ENCODE measurements at places on chromosomes 1 and 21.

DNA sequence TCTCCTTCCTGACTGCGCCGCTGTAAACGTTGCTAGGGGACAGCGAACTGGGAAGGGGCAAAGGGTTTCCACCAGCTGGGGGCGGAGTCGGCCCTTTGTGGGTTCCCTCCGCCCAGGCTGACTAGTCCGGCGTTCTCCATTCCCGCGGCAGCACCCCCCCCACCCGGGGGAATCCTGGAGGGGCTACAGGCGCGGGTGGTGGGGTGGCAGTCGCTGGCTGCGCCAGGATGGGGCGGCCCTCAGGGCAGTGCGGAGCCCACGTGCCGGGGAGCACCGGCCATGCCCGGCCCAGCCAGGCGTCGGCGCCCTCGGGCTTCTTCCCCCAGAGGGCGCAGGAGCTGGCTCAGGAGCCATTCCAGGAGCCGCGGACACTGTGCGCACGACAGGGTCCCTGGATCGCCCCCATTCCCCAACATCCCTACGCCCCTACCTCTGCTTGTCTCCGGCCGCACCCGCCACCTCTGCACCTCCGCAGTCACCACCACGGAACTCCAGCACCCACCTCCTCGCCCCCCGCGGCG, 476 bp downstream of the BATF3 start:
- no peak for DNase-seq

DNA sequence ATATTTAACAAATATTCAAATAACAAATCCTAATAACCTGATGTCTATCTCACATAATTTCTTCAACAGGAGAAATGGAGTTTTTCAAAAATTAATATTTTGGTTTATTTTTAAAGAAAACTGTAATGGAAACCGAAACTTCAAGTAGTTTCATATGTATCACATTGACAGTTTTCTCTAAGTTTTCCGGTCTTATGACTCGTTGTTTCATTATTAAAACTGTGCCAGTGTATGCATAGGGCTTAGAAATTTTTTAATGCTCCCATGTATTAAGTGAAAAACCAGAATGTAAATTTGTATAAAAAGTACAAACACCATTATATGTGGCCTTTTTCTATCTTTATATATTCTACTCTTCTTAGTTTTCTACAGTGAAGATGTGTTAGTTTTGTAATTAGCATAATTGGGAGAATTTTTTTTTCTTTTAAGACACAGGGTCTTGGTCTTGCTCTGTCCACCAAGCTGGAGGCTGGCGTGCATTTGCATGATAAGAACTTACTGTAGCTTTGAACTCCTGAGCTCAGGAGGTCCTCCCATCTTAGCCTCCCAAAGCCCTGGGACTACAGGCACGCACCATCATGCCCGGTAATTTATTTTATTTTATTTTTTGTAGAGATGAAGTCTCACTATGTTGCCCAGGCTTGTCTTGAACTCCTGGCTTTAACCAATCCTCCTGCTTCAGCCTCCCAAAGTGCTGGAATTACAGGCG, 43.9 kb upstream of the SAMSN1 start:
- DNase-seq, result no peak

- DNase-seq, result no peak
Observed at GRCh38 chr1:239719642-239720258, 333.4 kb downstream of the CHRM3 start.

DNA sequence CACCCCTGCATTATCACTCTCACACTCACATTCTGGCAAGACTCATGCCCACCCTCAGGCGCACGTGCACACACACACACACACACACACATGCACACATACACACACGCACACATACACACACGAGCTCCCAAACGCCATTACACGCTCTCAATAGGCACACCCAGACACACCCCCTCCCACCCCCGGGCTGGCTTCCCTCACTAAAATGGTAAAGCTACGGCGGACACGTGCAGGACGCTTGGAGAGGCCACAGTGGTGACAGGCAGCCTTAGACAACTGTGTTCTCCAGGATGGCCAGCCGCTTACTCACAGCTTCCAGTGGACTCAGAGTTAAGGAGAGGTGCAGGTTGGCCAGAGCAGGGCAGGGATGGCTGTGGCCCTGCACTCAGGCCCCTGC, 10.1 kb downstream of the MATN1 start:
- DNase-seq, result no peak

- DNase-seq, result no peak
Observed at GRCh38 chr1:27886744-27887143, 14.4 kb downstream of the THEMIS2 start.

DNA sequence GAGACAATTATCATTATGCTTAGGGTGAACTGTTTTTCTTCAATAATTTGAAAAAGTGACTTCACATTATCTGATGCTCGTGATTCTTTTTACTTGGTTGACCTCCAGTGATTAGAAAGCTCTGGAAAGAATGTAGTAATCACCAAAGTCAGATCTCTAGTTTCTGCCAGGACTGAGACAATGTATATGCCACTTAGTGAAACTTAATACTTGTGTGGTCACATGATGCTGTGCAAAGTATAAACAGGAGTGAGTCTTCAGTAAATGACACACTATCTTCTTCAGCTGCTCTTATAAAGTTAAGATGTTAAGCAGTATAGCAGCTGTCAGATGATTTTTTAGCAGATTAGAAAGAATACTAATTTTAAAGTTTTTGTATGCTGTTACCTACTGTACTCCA, 17.2 kb downstream of the VCAM1 start:
- no peak for DNase-seq

- no peak for DNase-seq
Observed at GRCh38 chr1:64280001-64280400, 76.6 kb downstream of the UBE2U start.

- DNase-seq, result no peak
Observed at GRCh38 chr1:115826628-115827027, 14.3 kb downstream of the NHLH2 start.

GRCh38 chr1:96722161-96722922, 758 bp downstream of the PTBP2 start:
- no peak for DNase-seq

DNA sequence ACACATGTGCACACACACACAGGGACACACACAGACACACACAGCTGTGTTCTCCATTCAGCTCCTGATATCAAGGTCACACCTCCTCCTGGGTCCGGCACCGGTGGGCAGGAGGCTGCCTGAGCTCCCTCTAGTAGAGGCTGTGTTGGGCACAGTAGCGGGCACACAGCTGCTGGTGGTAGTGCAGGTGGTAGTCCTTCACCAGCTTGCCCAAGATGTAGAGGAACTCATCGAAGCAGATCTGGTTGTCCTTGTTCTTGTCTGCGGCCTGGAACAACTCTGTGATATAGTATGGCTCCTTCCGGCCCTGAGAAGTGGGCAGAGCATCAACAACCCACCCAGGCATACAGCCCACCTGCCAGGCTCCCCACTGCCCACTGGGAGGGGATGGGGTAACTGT, 5.6 kb upstream of the S100A8 start:
- peak; percentile 13 for DNase-seq

DNA sequence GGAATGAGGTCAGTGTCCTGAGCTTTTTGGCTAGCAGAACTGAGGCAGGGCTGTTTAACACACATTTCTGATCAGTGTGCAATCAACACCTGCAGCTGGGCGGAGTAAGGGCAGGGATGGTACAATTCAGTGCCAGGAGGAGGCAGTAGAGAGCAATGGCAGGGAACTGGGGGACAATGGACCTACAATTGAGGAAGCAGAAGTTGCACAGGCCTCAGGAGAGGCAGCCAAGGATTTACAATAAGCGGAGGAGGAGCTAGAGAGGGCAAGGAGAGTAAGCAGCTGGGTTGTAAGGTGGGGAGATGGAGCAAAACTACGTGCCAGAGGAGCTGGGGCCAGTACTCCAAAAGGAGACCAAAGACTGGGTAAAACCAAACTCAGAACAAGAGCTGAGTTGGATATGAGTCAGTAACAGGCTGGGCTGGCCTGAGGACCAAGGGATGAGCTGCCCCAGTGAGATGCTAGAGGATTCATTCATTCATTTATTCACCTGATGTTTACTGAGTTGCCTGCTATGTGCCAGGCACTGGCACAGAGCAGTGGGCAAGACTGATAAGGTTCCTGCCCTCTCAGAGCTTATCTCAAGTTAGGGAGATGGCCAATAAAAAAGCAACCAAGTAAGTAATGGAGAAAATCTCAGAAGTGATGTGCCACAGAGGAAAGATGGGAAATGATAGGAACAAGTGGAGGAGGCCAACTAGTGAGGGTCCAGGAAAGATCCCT, 10.4 kb upstream of the GALE start:
- peak; percentile 42 for DNase-seq

- no peak for DNase-seq
Observed at GRCh38 chr1:74504125-74504932, 8.1 kb downstream of the LRRC53 start.

- DNase-seq, result no peak
Observed at GRCh38 chr1:37497832-37498231, 16.7 kb downstream of the MEAF6 start.

GRCh38 chr1:178275553-178275952, 181.6 kb downstream of the RASAL2 start:
- no peak for DNase-seq

- DNase-seq, result no peak
Observed at GRCh38 chr1:185663771-185664296, 70.4 kb upstream of the HMCN1 start.
